Dermis blood vessel endothelial cell (primary cell): ENCODE measurements at places on chromosomes 4 and X. TPM values are rescaled to one million over a fixed set of nuclear protein-coding genes. Genes with fewer than 3 reads are reported as not detected.
A peak's percentile ranks its signal among the peaks of the same experiment; 100 is the strongest.

- DNase-seq: peak; percentile 13
Measured at GRCh38 chrX:80812176-80812575, 2.5 kb upstream of the BRWD3 start.

- peak; percentile 68 for DNase-seq
Measured at GRCh38 chr4:1309261-1310010, 19.7 kb downstream of the MAEA start.

Gene OPHN1
- total RNA-seq: 8.7 and 11.7 TPM in 2 replicates

Gene CD38
- total RNA-seq: 9.4 and 22.0 TPM in 2 replicates

Gene LYAR
- 18.2 and 18.9 TPM in 2 replicates for total RNA-seq
